ENCODE measurements at places on chromosomes 7 and 10.

DNA sequence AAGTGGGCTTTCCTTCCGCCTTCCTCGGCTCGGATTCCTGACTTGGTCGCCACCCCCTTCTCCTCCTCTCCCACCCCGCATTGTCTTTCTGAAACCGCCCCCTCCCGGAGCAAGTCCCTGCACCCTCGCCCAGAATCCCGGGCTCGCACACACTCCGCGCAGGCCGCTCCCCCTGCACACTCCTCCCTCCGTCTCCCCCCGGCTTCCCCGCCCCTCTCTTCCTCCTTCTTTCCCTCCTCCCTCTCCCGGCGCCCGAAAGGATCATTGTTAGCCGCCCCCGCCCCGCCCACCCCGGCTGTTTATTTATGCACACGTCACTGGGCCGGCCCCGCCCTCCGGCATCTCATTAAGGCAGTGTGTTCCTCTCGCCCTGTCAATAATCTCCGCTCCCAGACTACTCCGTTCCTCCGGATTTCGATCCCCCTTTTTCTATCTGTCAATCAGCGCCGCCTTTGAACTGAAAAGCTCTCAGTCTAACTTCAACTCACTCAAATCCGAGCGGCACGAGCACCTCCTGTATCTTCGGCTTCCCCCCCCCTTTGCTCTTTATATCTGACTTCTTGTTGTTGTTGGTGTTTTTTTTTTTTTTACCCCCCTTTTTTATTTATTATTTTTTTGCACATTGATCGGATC is at the start of gene TCF7L2:
Gene TCF7L2, plus strand, starts transcription at position 373 of the 633 bp plus-strand sequence. CDS start 510 bp downstream, outside the sequence.
- peak; percentile 23 for DNase-seq

DNA sequence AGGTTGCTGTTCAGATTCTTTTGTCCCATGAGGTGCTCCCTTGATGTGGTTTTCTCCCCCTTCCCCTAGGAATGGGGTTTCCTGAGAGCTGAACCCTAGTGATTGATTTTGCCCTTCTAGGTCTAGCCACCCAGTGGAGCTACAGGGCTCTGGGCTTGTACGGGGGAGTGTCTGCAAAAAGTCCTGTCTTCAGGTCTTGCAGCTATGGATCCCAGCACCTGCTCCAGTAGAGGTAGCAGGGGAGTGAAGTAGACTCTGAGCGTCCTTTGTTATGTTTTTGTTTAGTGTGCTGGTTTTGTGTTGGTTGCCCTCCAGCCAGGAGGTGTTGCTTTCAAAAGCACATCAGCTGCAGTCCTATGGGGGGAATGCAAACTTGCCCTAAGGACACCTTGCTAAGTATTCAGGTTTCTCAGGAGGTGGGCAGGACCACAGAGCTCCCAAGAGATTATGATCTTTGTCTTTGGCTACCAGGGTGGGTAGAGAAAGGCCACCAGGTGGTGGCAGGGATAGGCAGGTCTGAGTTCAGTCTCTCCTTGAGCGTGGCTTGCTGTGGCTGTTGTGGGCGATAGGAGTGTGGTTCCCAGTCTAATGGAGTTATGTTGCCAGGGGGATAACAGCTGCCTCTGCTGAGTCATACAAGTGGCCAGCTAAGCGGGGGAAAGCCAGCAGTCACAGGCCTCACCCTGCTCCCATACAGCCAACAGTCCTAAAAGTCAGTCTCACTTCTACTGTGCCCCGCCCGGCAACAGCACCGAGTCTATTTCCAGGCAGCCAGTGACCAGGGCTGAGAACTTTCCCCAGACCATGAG is 92.4 kb upstream of the JCAD start:
- DNase-seq: no peak

GRCh38 chr7:30329716-30330115 is 45.3 kb downstream of the ZNRF2 start:
- no peak for DNase-seq

GRCh38 chr7:135706038-135706742 is 21.8 kb downstream of the SLC13A4 start:
- no peak for DNase-seq

- DNase-seq: no peak
These were observed 11.8 kb downstream of the ZAN start for GRCh38 chr7:100745184-100745583.

DNA sequence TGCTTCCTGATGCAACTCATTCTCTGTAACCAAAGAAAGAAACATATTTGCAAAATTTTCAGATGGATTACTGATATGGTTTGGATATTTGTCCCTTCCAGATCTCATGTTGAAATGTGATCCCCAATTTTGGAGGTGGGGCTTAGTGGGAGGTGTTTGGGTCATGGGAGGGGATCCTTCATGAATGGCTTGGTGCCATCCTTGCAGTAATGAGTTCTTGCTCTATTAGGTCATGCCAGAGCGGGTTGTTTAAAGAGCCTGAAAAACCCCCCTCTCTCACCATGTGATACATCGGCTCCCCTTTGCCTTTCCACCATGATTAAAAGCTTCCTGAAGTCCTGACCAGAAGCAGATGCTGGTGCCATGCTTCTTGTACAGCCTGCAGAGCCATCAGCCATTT is 43.8 kb upstream of the PRKG1 start:
- no peak for DNase-seq

- no peak for DNase-seq
These were observed 21.6 kb upstream of the RPEL1 start for GRCh38 chr10:103224133-103224532.

GRCh38 chr7:80335511-80336231 is 176.2 kb downstream of the GNAT3 start:
- DNase-seq: no peak

- no peak for DNase-seq
These were observed 250.8 kb downstream of the CCDC3 start for GRCh38 chr10:12750526-12751201.

DNA sequence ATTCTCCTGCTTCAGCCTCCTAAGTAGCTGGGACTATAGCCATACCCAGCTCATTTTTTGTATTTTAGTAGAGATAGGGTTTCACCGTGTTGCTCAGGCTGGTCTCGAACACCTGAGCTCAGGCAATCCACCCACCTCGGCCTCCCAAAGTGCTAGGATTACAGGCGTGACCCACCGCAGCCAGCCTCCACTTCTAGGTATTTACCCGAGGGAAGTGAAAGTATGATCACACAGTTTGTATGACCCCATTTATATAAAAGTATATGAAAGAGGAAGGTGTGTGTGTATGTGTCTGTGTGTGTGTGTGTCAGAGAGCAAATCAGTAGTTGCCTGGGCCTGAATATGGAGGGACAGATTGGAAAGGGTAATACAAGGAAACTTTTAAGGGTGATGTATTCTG is 2.0 kb upstream of the PURB start:
- DNase-seq: no peak

DNA sequence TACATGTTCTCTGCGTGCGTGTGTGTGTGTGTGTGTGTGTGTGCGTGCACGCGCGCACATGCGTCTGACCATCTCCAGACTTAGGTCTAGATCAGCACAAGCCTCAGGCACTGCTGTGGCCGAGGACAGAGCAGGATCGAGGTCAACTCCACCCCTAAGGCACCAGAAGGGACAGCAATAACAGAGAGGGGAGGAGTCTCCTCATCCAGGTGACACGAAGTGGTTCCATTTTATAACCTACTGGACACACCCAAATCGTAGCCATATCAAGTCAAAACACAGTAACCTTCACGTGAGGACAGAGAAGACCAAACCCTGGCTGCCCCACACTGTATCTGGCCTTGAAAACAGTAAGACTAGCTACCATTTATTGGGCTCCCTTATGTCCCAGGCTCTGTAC is 224.1 kb downstream of the FGFR2 start:
- DNase-seq: no peak

- no peak for DNase-seq
These were observed 344.1 kb downstream of the PHF14 start for GRCh38 chr7:11317766-11318165.

DNA sequence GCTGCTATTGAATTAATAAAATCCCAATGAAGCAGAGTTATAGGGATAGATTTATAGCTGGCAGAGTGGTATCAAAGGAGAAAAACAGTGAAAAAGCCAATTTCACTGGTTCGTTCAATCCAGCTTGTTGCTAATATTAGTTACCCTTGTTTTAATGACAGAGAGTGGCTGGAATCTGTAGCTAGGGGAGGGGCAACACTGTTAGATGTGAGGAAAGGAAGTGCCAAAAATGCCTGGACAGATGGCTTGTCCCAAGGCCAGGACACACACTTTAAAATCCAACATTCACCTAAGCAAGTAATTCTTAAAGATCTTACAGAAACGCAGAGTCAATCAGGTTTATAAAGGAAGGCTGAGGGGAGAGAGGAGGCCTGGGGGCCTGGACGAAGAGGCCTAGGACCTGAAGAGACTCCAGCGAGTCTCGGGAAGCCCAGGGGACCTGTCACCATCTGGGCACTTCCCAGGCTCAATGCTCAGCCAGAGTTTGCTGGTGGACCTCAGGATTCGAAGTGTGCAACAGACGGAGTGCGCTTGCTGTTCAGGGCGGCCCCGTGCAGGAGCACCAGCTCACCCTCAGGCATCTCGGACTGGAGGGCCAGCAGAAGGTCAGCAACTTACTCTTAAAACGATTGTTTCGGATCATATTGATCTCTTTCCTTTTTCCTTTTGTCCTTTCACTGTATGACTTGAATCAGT is 36.7 kb downstream of the TMEM248 start:
- DNase-seq: no peak

GRCh38 chr7:83105948-83106347 is 56.7 kb downstream of the PCLO start:
- no peak for DNase-seq

- DNase-seq: no peak
These were observed 71.5 kb downstream of the CARD11 start for GRCh38 chr7:2971914-2972834.

DNA sequence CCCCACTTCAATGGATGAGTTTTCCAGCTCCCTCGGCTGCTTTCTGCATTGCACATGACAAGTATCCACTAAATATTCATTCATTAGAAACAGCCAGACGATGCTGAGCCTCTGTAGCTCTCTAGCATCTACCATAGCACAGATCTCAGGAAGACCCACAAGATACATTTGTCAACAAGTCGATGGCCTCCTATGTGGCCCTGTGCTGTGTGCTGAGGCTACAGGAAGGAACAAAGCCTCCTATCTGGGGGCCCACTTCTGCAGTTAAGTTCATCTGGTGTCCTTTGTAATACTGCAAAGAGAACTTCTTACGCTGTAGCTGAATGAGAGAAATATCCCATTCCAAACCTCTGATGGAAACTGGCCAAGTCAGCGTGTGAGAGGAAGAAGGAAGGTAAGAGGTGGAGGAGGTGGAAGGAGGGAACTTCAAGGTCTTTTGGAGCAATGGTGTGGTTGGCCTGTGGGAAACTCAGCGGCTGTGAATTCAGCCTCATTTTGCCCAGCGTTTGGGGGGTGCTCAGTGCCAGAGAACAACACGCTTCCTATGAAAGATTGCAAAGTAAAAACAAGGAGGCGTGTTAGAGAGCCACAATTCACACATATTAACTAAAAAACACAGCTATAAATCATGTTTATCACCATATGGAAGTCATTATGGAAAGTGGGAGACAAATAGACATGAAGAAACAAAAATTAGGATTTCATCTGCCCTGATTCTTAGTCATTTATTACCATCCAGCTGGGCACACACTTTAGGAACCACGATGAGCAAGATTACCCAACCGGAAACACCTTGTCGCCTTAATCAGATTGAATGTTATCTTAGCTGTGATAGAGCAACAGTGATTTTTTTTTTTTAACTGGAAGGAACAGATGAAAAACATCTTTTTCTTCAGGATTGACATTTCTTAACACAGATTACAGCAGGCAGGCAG is 62.2 kb upstream of the USP6NL start:
- no peak for DNase-seq

- no peak for DNase-seq
These were observed 59.6 kb upstream of the CDK13 start for GRCh38 chr7:39890411-39890810.

- DNase-seq: no peak
These were observed 11.4 kb upstream of the MRPS16 start for GRCh38 chr10:73263693-73264347.

- no peak for DNase-seq
These were observed 184.2 kb downstream of the SRPK2 start for GRCh38 chr7:105204520-105204919.

DNA sequence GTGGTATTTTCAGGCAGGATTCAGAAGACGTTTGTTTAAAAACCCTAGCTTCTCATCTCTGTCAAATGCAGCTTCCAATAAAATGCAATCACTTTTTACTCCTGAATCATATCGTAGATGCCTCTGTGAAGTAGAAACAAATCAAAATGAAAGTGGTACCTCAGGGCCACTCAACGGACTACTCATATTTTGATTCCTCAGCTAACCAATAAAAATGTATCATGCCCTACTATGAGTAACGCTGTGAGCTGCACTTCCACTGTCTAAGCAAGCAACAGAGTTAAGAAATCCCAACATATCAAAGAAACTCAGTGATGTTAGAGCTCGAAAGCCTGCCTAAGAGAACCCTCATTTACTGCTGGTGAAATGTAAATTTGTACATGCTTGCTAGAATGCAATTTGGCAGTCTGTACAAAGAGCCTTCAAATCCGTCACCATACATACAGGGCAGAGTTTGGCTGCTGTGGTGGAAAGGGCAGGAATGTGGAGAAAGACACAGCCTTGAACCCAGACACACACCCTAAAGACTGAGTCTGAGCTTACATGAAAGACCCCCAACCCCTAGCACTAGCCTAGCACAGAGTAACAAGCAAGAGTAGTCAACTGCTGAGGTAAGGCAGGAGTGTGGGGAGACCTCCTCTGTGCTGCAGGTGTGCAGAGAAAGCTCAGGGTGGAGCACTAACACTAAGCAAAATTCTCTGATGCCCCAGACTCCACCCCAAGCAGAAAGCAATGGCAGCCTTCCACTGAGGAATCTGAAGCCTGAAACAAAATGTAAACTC is 151.5 kb downstream of the ANK3 start:
- no peak for DNase-seq

- DNase-seq: no peak
These were observed 6.4 kb upstream of the ANXA11 start for GRCh38 chr10:80211786-80212185.

GRCh38 chr10:122363311-122363710 is 11.2 kb upstream of the PLEKHA1 start:
- no peak for DNase-seq

DNA sequence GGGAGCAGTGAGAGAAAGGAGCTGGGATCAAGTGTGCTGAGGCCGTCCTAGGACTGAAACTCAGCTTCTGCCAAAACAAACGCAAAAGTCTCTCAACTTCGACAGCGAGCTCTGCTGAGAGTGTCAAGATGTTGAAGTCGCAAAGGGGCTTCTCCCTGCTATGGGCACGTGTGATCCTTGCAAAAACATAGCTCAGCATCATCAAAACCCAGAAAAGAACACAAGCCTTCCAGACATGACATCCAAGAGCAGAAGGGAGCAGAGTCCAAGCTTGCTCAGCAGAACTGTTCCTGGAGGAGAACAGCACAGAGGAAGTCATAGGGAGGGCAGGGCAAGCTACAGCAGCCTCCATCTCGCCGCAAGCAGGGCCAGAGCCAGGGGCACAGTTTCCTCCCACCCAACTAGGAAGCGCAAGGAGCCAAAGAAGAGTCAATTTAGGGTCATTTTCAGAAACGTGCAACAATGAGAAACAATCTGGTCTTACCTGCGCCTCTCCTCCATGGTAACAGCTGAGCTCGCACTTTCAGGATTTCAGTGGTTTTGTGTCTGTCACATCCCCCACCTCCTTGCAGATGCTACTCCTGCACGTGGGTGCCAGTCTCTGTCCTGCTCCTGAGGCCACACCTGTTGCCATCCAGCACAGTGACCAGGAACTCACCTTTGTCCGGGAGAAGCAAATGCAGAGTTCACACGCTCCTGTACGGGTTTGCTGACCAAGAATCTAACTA is 113.9 kb downstream of the DIP2C start:
- DNase-seq: no peak

GRCh38 chr7:37332243-37333016 is 116.2 kb downstream of the ELMO1 start:
- DNase-seq: no peak

- DNase-seq: no peak
These were observed 384.4 kb downstream of the PARD3 start for GRCh38 chr10:34430685-34431084.
